ENCODE measurements at places on chromosomes 5 and 9.

DNA sequence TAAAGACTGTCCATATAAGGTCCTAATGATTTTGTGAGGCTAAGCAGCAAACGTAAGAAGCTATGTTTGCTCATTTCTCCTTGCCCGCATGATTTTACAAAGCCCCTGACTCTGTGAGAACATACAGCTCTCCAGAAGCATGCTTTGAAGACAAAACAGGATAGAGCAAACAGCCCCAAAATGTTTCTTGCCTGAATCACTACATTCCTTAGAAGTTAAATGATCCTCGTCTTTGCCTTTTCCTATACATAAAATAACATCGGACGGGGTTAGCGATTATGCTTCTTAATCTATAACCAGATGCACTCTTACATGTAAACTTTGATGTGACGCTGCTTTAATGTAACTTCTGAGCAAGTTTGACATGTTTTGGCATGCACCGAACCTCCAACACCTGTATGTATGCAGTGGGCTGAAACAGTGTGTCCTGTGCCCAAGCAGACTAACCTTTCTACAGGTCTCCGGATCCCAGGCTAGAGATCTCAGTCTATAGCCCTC lies 353.7 kb downstream of the CETN3 start:
- DNase-seq = no peak

GRCh38 chr5:31392061-31392460 lies 139.8 kb downstream of the DROSHA start:
- DNase-seq = no peak

DNA sequence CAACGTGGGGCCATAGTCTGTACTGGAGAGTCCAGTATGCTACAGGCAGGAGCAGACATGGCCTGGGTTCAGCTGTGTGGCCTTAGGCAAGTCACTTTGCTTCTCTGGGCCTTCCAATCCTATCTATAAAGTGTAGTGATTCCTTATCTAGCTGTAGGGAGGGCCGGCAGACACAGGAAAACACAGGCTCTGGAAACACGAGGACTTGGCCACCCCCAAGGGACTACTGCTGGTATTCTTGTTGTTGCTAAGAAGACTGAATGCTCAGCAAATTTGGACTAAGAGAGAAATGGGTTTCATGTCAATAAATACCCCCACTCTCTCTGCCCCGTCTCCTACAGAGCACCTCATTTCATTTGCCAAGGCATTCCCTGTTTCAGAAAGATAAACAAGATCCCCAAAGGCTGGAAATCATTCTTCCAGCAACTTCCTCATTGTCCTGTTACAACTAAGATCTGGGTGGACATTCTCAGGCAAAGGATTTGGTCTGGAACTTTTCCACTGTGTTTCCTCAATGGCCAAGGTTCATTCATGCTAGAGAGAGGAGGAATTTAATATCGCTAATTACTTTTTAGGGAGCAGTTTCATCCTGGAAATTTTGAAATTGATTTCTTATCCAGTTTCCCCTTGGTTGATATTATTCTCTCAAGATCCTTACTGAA lies 105.8 kb downstream of the GABBR2 start:
- no peak for DNase-seq

- DNase-seq = no peak
Measured at GRCh38 chr5:154078272-154078671, 39.5 kb downstream of the MFAP3 start.

- no peak for DNase-seq
Measured at GRCh38 chr9:20619487-20620200, 2.7 kb downstream of the MLLT3 start.

GRCh38 chr5:164202338-164202737 lies 696.9 kb downstream of the MAT2B start:
- no peak for DNase-seq
